ENCODE measurements at places on chromosomes 12 and 14.

GRCh38 chr14:56324454-56324853, 206.2 kb downstream of the PELI2 start:
- DNase-seq: no peak

GRCh38 chr12:7188562-7189397, 706 bp upstream of the PEX5 start:
- peak; percentile 24 for DNase-seq

DNA sequence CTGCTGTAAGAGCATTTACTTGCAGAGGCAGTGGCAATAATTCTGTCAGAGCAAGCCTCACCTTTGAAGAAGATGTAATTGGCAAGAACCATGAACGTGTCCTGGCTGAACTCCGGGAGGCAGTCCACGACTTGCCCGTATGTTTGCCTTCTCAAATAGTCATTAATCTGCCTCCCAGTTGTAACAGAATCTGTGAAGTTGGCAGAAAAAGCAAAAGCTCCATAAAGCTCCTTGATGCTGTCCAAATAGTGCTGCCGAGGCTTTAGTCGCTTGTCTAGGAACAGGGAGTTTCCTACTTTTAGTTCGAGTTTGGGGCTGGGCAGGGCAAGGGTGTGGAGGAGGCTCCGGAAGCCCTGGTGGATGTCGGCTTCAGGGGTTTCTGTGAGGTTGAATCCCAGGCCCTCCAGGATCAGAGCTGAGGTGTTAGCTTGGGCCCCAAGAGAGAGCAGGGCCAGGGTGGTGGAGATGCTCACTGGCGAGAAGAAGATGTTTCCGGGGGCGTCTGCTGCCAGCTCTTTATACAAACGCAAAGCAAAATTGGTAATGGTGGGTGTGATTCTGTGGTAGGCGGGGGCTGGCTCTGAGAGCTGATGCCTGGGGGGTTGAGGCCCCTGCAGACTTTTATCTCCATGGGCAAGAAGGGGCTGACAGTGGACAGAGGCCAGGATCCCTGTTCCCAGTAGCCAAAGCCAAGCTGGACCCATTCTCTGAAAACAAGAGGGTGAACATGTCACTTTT, 4.4 kb downstream of the SERPINA11 start:
- no peak for DNase-seq

- no peak for DNase-seq
Measured at GRCh38 chr12:63238892-63239291, 87.9 kb upstream of the AVPR1A start.

- no peak for DNase-seq
Measured at GRCh38 chr12:120079411-120080400, 36.8 kb downstream of the RAB35 start.

DNA sequence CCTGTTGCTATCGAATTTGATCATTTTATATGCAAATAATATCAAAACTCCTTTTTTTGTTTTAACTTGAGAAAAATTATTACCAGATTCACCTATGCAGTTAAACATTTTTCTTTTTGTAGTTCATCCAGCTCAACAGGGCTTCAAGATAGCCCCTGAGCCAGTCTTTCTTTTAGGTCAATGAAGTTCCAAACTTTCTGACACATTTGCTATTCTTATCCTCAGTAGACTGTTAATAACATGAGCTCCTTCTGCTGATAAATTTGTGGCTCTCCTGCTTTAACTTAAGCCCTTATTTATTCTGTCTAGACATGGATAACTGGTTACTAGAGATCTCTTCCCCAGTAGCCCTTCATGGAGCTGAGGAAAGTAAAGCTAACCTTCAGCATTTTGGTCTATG, 33.2 kb upstream of the SSPN start:
- no peak for DNase-seq

GRCh38 chr12:117377758-117378157, 16.3 kb upstream of the NOS1 start:
- DNase-seq: no peak

GRCh38 chr12:132610051-132610759, at the start of gene LRCOL1:
Gene LRCOL1 (minus strand): TSS chr12:132610582. CDS start chr12:132606251, 4,331 bp downstream.
- no peak for DNase-seq

DNA sequence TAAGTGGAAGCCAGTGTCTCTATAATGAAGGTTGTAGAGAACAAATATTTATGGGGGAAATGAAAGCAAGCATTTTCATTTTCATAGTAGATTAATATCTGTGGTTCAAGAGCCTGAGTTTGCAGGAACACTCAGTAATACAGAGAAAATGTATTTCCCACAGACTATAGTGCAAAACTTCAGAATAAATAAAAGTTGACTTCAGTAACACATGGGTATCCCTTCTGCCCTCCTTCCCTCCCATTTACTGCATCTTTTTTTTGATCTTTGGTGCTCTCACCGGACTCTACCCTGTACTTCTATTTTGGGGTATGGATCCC, 75.3 kb upstream of the AMN1 start:
- no peak for DNase-seq

DNA sequence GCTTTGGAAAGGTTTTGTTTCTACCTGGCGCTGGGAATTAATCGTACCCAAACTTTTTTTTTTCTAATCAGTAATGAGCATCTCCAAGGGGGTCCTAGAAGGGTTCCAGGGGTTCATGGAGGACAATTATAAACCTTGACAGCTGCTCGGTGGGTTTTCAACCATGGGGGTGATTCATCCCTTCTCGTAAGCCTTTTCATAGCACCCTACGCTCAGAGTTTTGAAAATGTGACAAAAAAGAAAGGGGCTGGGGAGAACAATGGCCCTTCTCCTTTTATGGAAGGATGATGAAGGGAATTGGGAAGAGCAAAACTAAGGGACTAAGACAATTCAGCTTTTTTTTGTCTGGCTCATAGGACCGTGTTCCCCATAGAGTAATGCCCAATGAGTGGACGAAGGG, 196.7 kb downstream of the ZFP36L1 start:
- no peak for DNase-seq

- no peak for DNase-seq
Measured at GRCh38 chr12:77837876-77838291, 7.2 kb downstream of the NAV3 start.

DNA sequence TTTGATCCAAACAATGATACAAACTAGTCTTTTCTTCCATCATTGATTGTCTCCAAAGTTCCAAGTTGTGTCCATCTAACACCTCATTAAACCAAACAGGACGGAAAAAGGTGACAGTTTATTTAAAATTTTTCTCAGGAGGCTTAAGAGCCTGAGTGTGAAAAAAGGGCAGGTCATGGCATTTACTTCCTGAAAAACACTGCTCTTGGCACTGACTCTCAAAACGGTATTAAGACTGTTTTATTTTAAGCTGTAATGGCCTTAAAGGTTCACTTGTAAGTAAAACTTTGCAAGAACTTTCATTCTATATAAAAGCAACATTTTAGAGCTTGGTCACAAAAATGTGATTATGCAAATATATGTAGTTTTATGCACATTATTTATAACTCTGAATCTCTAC, 222.5 kb downstream of the SLC2A13 start:
- DNase-seq: no peak

DNA sequence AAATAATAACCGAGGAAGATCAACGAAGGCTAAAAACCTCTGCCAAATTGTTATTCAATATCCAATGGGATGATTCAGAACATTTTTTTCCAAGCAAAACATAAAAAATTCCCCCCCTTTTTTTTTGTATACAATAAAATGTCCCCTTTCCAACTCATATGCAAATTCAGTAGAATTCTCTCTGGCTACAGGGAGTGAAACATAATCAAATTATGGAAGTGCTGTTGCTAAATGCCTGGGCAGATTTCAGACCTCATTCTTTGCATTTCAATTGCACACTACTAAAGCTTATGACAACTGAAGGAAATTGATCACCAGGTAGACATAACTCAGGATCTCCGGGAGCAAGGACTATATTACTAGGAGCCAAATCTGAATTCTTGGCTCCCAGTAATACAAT, 51.0 kb downstream of the LMNTD1 start:
- no peak for DNase-seq

DNA sequence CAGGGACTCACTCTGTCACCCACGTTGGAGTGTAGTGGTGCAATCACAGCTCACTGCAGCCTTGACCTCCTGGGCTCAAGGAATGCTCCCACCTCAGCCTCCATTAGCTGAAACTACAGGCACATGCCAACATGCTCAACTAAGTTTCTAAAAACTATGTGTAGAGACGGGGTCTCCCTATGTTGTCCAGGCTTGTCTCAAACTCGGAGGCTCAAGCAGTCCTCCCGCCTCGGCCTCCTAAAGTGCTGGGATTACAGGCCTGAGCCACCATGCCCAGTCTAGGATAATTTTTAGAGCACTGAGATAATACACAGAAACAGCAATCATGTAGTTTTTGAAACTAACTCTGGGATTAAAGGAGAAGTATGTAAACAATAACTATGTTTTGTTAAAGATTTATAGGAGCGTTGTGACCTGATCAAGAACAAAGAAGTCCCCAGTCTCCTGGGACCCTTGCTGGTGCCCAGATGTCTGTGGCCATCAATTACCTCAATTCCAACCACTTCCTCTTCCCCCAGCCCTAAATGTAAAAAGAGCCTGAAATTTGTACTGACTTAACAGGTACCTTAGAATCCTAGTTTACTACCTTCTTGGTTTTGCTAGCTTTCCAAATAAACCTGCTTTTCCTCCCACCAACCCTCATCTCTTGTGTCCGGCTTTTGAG, 28.9 kb upstream of the EGLN3 start:
- no peak for DNase-seq

DNA sequence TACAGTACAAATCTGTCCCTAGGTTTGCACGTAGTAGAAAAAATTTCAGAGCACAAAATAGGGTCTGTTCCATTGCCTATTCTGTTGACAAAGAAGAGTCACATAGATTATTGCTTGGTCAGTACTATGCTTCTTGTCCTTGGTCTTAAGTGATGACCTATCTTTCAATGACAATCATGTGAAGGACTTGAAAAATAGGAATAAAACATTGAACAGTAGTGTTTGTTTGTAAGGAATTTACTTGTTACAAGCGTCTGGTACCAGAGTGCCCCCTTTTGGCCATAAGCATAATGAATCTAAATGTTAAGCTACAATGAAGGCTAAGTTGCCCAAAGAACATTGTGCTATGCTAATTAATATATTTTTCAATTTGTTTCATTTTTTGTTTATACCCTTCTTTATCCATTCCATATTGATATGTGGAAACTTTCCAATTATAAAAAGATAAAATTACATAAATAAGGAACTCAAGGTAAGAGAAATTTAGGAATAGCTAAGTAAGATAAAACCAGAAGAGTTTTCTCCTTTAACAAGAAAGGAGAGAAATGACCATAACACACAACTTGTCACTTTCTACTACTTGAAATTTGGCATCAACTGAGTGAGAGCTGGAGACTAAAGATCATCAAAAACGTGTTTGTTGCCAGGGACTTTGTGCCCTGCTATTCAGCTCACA, 204.7 kb downstream of the EPS8 start:
- DNase-seq: no peak

DNA sequence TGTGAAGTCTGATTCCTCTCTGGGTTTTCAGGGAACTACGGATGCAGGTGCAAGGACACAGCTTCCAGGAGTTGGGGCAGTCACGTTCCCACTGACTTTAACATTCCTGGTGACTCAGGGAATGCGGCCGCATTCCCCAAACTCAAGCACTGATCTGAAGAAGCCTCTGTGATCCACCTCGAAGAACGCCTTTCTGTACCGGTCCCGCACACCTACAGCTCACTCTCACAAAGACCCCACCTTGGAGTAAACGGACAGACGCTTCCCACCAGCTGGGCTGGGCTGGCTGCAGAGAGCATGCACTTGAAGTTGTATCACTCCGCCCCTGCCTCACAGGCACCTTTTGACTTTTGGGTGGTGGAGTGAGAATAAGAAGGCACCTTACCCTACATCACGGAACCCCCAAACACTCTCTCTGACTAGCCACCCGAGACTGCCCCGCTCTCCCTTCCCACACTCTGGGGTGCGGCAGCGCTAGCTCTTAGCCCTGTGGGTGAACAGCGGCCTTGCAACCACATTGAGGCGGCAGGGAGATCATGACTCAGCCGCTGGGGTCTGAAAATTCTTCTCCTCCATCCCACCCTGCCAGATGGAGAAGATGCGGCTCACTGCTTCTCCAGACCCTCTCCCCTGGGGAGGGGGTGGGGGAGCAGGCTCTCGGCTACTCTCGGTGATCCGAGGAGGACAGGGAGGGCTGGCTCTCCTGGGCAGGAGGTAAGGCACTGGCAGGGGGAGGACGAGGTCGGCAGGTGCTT, 23.7 kb upstream of the HDAC7 start:
- DNase-seq: no peak

DNA sequence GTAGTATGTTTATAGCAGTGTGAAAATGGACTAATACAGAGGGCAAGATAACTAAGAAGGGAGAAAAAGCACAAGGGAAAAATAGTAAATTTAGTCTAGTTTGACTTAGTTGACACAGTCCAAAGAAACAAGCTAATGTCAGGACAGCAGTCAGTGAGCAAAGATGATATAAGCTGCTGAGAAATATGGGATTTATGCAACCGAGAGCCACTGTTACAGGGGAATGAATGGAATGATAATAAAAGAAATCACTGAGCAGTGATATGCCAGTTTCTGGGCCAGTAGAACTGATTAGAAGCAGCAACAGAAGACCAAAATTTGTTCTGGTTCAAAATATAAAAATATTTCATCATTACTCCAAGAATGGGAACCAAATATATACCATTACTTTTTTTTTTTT, 60.1 kb downstream of the R3HDM2 start:
- DNase-seq: no peak

- DNase-seq: no peak
Measured at GRCh38 chr14:24828486-24828885, 194.5 kb upstream of the GZMB start.

DNA sequence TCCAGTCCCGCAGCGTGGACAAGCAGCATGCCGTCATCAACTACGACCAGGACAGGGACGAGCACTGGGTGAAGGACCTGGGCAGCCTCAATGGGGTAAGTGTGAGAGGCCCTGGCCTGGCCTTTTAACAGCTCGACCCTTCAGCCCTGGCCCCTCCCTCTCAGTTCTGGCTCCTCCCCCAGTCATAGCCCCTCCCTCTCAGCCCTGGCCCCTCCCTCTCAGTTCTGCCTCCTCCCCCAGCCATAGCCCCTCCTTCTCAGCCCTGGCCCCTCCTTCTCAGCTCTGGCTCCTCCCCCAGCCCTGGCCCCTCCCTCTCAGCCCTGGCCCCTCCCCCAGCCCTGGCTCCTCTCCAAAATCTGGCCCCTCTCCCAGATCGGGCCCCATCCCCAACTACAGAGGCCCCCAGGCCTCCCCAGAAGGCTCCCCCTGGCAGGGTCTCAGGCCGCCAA, 11.2 kb downstream of the CEP170B start:
- DNase-seq: peak; percentile 70

DNA sequence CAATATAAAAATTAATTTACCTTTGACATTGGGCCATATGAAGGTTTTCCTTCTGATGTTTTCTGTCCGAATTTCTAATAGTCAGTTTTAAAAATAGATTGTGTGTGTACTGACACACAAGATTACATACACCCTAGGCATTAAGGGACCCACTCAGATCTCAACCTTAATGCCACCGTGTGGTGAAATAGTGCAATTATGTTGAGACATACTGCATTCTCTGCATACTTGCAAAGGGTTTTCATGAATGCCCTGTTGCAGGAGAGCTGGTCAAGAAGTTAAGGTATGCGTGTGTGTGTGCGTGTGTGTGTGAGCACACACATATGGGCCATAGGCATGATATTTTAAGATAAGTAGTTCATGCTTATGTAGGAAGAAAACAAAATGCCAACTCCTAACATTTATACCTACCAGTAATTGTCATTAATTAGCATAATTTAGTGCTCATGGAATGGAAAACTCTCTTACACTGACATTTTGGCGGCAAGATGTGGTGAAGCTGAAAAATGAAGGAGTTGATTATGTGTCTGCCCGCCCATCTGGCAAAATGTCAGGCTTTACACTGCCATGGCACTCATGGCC, 58.8 kb downstream of the PIK3C2G start:
- DNase-seq: no peak

GRCh38 chr12:3190101-3190500, 112.9 kb downstream of the TSPAN9 start:
- DNase-seq: no peak
